ENCODE measurements at places on chromosomes 16 and 17. TPM values are rescaled to one million over a fixed set of nuclear protein-coding genes. Genes with fewer than 3 reads are reported as not detected.

DNA sequence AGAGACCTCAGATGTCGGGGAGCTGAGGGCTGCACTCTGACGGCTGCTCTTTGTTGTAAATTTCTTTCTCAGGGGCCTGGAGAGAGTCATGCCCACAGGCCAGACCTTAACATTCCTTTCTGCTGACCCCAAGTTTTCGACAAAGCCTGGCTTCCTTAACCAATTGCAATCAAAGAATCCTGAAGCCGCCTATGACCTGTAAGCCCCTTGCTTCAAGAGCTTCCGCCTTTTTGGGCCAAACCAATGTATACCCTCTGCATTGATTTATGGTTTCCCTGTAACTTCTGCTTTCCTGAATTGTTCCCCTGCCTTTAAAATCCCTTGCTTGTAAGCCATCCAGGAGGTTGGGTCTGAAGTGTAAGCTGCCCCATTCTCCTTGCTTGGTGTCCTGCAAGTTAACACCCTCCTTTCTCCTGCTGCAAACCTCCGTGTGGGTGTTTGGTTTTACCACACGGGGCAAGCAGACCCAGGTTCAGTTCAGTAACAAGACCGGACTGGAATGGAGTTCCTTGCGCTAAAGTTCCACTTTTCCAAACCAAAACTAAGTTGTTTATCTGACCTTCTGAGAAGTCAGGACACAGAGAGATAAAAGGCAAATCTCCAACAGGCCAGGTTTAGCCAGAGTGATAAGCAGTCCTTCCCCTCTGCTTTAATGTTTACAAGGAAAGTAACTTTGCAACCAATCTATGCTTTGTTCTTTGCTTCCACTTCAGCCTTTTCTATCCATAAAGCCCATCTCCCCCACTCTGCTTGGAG, 141.6 kb downstream of the KCNJ12 start:
- DNase-seq: no peak

GRCh38 chr16:23342083-23342640, 40.1 kb downstream of the SCNN1B start:
- no peak for DNase-seq

- DNase-seq: peak; percentile 78
Observed at GRCh38 chr17:71071837-71072236, 902.5 kb downstream of the KCNJ2 start.

DNA sequence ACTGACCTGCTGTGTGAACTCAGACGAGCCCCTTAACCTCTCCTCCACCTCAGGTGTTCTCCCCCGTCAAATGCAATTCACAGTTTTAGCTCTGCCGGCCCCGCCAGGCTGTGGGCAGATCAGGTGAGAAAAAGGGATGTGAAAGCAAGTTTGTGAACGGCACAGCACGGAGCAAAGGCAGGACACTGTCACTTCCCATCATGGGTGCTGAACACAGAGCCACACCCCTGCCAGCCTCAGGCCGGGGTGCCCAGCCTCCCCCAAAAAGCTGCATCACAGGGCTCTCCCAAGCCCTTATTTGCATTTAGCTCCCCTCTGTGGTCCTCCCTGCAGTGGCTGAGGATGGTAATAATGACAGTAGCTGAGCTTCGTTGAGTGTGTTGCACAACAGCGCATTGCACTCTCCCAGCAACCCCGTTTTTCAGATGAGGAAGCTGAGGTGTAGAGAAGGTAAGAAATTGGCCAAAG, 88.8 kb upstream of the TNRC6C start:
- no peak for DNase-seq

- no peak for DNase-seq
Observed at GRCh38 chr17:5707482-5707881, 123.2 kb upstream of the NLRP1 start.

GRCh38 chr17:303168-303567, 49.4 kb downstream of the RPH3AL start:
- DNase-seq: no peak

DNA sequence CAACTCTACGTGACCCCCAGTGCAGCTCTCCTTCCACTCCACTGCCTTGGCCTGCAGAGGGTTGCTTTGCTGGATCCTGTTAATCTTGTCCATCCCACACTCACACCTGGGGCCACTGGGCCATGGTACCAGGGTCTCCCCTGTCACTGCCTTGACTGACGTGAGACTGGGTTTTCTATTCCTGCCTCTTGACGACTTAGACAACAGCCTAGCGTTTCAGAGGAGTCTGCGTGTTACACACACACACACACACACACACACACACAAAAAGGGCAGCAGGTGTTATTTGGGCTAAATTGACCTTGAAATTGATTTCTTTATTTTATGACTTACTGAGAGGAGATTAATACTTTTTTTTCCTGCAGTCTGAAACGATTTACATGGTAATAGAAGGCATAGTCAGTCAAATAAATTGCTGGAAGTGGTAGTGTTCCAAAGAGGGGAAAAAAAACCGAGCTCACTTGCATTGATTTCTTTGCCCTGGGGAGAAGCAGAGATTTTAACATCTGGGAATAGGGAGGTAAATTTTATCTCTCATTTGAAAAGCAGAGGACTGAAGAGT, 492.3 kb upstream of the EEF2KMT start:
- DNase-seq: no peak

DNA sequence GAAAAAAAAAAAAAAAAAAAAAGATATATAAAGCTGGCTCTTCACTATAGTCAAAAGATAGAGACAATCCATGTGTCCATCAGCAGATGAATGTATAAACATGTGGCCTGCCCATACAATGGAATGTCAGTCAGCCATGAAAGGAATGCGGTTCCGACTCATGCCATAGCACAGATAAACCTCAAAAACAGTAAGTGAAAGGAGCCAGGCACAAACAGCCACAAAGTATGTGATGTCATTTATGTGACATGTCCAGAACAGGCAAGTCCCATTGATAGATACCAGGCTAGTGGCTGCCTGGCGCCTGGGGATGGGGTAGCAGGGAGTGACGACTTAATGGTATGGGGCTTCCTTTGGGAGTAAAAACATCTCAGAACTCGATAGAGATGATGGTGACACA, 155.7 kb downstream of the CMIP start:
- DNase-seq: peak; percentile 76

C17orf113 gene
- total RNA-seq: 3.7 TPM
